ENCODE measurements at places on chromosomes 7 and 10.
A peak's percentile ranks its signal among the peaks of the same experiment; 100 is the strongest.

DNA sequence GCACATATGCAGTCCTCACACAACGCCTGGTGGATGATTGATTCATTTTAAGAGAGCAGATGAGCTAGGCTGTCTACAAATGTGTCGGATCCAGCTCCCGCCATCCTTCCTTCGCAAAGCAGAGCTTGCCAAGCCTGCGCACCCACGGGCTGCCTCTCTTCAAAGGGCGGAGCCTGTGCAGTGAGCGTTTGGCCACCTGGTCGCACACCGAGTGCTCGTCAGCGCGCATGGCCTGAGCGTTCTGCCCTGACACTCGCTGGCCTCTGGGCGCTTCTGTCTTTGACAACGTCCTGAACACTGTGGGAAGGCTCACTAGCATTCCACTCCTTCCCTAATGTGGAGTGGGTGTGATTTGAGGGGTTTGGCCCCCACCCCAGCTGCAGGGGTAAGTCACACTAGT lies 47.1 kb upstream of the TMEM72 start:
- DNase-seq: no peak

GRCh38 chr10:24363070-24363469 lies 154.1 kb downstream of the KIAA1217 start:
- DNase-seq: no peak

- DNase-seq: no peak
Measured at GRCh38 chr10:102628451-102628911, 15.8 kb upstream of the TRIM8 start.

DNA sequence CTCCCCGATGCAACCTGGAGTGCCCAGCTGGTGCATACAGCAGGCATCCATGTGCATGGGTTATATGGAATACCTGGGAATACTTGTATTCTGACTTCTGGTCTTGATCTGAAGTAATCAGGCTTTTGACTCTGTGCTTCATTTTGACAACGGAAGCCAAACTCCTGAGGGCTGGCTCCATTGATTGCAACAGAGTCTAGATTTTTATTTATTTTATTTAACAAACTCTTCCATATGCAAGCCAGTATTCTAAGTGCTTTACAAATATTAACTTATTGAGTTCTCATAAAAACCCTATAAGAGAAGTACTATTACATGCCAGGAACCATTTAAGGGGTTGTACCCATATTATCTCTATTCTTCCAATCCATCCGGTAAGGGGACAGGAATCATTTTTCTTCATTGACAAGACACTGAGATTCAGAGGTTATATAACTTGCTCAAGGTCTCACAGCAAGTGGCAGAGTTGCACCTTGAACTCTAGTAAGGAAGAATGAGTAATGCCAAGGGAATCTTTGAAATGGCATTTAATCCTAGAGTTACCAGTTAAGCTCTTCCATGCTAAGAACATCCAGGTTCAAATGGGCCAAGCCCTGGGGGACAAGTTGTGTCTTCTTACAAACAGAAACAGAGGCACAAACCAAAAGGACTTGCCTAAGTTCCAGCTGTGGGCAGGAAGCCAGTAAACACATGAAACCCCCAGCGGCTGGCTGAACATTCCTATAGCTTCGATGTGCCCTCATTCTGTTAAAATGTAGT lies 241.0 kb downstream of the WDR11 start:
- no peak for DNase-seq

DNA sequence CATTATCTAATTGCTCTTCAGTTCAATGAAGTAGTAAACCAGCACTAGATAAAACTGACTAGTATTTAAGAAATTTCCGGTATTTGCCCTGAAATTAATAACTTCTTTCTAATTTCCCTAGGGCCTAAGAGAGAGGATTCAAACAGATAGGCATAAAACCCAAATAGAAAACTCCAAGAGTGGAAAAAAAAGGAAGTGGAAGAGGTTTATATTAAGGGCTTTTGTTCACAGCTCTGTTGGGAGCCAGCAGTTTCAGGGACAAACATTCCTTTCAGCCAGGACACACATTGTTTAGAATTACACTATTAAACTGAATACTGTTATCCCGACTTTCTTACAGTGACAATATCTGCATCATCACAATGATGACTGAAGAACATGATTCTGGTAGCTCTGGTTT lies 3.6 kb downstream of the ODAD2 start:
- no peak for DNase-seq

- no peak for DNase-seq
Measured at GRCh38 chr10:69747179-69747578, 54.5 kb upstream of the COL13A1 start.

GRCh38 chr7:151537818-151538561 lies 18.3 kb upstream of the RHEB start:
- DNase-seq: no peak

GRCh38 chr7:435630-436366 lies 83.8 kb downstream of the PDGFA start:
- DNase-seq: no peak

DNA sequence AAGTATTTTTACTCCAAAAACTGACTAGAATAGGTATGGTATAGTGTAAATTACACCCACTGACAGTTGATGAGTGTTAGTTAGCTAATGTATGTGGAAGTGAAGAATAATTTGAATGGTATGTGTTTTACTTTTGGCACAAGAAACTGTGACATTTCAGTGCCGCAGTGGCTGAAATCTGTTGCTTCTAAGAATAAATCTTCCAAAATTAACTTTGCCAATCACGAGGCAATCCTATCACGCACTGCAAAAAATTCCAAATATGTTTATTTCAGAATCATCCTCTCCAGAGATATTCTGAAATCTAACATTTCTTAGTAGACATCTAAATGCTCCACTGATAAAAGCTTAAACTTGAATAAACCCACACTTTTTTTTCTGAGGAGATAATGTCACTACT lies 61.2 kb downstream of the PCLO start:
- DNase-seq: no peak

DNA sequence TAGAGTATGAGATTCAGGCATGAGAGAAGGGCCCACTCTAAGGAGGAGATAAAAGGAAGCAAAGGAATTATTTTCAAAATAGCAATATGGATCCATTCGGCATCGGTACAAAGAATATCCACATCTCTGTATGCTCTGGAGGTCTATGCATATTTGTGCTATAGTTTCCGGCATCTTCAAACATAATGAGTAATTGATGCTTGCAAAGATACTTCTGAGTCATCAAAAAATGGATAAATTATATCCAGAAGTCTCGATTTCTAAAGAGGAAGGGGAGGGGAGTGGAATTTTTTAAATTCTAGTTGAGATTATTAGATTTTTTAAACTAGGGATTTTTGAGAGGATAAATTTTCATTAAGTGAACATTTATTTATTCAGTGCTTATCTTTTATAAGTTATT lies 72.9 kb upstream of the KIAA1217 start:
- no peak for DNase-seq

- DNase-seq: no peak
Measured at GRCh38 chr7:18572885-18573284, 77.3 kb downstream of the HDAC9 start.

GRCh38 chr7:28509251-28510025 lies 97.1 kb downstream of the CREB5 start:
- no peak for DNase-seq

DNA sequence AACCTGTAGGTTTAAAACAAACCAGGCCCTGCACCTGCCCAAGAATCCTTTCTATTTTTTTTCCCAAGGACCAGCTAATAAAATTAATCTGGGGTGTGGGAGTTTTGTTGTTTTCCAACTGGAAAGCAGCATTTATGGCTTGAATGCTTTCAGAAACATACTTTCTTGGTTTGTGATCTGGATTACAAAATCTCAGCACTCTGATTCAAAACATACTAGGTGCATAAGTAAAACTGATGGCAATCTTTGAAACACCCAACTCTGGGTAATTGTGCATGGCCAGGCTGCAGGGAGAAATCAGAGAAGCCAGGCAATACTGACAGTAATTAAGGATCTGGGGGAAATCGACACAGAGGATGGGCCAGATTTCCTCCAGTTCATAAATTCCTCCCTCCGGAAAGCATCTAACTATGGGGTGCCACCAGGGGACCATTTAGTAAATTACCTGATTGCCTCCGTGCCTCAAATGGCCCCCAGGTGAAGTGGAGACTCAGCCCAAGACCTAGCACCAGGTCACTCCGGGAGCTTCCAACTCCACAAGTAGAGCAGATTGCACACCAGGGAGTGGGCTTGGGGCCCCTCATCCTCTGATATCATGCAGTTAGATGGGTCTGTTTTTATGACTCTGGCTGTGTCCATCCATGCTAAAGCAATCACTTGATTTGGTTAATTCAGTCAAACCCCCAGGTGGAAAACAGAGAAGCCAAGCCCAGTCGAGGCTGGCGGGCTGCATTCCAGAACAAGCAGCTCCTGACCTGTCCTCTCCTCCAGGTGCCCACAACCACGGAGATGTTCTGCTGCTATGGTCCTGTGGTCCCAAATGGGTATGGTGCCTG lies 15.2 kb upstream of the C10orf53 start:
- DNase-seq: no peak

GRCh38 chr7:36625247-36625646 lies 99.0 kb downstream of the AOAH start:
- DNase-seq: no peak

DNA sequence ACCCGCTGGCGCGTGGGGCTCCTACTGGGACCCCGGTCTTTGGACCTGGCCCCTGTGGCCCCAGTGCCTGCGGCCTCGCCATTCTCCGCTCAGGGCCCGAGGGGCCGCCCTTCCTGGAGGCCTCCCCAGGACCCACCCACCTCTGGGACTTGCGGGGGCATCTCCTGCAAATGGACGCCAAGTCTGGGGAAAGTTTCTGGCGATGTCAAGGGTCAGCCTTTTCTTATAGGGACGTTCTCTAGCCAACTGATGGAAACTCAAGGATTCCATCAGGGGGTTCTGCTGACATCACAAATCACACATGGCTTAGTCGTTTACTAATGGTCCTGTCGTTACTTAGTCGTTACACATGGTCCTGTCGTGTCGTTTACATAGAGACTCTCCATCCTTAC lies 57.7 kb upstream of the RHOBTB1 start:
- no peak for DNase-seq

- no peak for DNase-seq
Measured at GRCh38 chr10:82505009-82505408, 630.0 kb downstream of the NRG3 start.

- DNase-seq: no peak
Measured at GRCh38 chr10:116705498-116705897, 36.9 kb downstream of the HSPA12A start.

DNA sequence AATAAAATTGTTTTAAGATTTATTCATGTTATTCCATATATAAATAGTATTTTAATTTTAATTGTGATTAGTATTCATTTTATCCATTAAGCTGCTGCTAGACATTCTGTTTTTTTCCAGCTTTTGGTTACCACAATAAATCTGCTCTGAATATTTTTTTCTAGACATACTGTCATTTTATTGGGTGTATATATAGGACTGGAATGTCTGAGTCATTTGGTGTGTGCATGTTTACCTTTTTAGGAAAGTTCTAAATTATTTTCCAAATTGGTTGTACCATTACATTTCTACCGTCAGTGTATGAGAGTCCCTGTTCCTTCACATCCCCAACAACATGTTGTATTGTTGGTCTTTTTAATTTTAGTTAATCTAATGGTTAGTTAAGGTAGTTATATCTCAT lies 1138.1 kb downstream of the REEP3 start:
- no peak for DNase-seq

GRCh38 chr10:103884681-103885139 lies 29.3 kb upstream of the SH3PXD2A start:
- DNase-seq: peak; percentile 33

GRCh38 chr7:90642978-90643377 lies 46.9 kb downstream of the CDK14 start:
- DNase-seq: no peak

- no peak for DNase-seq
Measured at GRCh38 chr10:88033793-88034192, 170.4 kb downstream of the PTEN start.

GRCh38 chr10:128095027-128095752 lies 31.0 kb downstream of the MKI67 start:
- no peak for DNase-seq

DNA sequence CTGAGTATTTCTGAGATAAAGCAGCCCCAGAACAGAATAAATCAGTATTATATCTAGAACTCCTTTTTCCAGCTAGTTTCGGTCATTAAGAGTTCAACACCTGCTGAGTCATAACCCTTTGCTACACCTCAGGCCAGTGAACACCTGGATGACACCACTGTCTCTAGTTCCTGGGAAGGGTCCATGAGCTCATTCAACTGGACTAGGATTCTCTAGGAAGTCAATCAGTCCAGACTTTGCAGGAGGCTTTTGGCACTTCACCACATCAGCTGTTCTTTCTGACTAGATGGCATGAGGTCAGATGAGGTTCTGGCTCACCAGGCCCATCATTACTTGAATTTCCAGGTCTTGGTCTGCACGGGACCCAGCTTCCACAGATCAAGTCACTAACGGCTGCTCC lies 11.7 kb downstream of the SLC39A12 start:
- DNase-seq: no peak

DNA sequence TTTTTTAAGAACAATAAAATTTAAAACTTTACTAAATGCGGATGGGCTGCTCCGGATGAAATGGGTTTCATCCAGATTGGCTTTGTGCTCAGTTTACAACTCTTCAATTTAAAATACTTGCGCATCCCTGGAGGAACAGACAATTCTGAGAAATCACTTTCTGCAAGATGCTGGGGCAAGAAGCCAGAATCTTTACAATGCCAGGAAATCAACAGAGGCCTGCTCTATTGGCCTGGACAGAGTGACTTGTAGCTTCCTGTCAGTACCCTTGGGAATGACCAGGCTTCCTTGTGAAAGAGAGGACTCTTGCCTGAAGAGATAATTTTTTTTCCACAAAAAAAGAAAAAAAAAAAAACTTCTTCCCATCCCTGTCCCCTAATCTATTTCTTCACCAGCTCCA lies 3.9 kb upstream of the FAM13C start:
- DNase-seq: no peak

- no peak for DNase-seq
Measured at GRCh38 chr10:61899069-61899531, 2.4 kb upstream of the ARID5B start.

GRCh38 chr7:159098811-159099655 lies 45.6 kb downstream of the VIPR2 start:
- no peak for DNase-seq

GRCh38 chr10:68790476-68790875 lies 36.9 kb upstream of the STOX1 start:
- DNase-seq: no peak
